DMS79 (cell line): ENCODE measurements at places on chromosomes 12 and 14.

DNA sequence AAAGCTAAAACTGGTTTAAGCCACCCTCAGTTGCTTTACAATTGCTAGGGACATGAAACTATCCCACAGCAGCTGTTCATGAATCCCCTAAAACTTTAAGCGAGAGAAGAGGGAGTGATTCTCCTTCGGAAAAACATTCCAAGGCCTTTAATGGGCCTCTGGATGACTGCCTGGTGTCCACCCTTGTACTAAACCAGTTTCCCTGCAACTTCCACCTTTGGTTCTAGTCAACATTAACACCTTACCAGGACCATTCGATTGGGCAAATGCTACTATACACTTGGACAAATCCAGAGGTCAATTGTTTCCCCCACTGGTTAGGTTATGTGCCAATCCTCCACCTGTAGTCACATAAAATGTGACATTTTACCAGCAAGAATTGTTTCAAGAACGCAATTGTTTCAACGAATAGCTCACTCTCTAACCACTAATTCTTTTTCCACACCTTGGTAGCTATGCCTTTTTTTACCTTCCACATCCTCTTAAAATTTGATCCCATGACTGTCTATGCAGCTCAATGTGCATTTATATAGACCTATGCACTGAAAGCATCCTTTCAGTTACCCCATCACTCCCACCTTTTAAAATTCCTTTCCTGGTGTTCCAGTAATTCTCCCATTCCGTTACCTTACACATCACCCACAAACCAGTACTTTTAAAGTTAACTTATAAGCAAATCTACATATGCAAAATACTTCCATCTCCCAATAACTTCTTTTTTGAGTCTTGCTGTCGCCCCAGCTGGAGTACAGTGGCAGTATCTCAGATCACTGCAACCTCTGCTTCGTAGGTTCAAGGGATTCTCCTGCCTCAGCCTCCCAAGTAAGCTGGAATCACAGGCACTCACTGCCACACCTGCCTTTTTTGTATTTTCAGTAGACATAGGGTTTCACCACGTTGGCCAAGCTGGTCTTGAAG lies 3.6 kb downstream of the UBC start:
- DNase-seq = no peak

DNA sequence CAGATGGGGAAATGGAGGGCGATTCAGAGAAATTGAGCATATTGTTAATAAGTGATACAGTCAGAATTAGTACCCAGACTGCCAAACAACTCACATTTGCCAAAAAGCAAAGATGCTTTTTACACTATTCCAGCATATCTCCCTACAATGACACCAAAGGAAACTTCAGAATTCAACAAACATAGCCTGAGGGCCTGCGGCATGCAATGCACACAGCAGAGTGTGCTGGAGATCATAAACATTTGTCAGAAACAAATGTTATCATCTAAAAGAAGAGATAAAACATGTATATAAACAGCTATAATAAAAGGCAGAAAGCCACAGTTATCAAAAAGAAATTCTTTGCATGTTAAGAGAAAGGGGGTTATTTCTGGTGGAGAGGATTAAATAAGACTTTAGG lies 20.1 kb upstream of the GARIN6 start:
- DNase-seq = no peak

GRCh38 chr12:66379616-66380015 lies 77.3 kb downstream of the HELB start:
- no peak for DNase-seq

DNA sequence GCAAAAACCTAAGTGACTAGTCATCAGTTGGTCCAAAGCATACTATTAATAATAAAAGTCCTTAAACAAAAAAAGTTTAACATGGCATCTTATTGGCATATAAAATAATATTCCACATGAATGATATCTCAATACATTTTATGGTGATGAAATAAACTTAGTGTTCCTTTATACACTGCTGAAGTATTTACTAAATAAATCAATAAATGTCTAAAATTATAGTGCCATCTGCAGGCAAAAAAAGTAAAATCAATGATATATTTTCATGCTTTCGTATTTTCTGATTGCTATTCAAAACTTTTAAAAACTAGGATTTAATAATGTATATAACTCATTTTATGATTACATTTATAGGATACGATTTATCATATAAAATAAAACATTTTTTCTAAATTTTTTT lies 30.5 kb downstream of the PUS7L start:
- no peak for DNase-seq

DNA sequence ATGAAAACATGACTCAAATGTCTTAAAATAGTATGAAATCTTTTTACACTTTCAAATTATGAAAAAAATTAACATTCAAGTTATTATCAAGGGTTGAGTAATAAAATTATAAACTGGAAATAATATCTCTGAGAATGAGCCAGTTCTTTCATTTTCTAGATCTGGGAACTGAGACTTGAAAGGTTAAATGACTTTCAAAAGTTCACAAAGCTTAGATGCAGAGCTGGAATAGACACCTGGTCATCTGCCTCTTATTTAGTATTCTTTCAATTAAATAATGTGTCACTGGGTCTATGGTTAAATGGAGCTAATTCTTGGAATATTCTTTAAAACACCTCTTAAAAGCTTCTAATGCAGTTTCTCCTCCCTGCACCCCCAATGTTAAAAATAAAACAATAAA lies 86.6 kb downstream of the CDK17 start:
- DNase-seq = no peak

DNA sequence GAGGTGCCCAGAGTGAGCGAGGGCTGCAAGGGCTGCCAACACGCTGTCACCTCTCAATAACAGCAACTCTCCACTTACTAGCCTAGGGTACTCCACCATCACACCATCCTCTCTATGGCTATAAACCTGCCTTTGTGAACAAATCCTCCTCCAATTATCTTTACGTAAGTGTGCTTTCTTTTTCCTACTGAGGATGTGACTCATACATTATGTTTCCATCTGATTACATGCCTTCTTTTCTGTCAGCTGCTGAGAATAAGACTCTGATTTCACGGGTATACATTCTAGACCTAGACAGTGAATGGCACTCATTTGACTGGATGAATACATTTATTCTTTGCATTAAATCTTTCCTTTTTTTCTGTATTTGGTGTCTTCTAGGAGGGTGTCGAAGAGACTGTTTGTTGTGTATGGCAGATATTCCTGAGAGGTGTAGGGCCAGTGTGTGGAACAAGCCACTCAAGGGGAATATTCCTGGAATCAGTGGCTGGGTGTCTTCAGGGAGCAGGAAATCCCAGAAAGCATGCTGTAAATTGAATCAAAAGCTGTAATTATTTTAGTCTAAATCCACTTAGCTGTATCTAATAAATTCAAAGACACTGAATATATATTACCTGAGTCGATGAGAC lies 327.3 kb upstream of the TMTC1 start:
- no peak for DNase-seq

DNA sequence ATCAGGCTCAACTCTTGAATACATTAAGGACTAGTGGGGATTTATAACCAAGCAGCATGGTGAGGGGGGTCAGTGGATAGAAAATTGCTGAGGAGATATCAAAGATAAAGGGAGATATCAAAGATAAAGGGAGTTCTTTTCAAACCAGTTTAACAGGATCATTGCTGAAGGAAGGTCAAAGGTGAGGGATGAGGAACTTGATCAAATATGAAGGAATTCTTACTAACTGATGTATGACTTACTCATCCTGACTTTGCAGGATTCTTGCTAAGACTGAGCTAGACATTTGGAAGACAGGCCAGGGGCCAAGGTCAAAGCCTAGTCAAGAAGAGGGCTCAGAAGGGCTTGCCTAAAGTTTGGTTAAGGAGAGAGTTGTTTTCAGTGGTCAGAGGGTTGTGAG lies 4.8 kb downstream of the ABHD4 start:
- no peak for DNase-seq

DNA sequence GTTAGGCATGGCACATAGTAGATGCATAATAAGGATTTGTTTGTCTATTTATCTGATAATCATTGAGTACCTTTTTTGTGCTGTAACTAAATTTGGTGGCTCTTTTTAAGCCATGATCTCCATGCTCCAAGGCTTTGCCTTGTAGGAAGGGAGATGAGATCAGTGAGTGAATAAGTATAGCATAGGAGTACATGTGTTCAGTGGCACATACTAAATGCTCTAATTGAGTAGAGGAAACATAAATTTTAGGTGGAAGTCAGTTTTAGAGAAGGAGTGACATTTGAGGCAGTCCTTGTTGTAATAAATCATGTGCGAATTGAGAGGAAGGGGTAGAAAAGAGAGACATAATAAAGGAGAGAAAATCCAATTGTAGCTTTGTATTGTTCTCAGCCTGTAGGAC lies 482.6 kb downstream of the NRXN3 start:
- DNase-seq = no peak

DNA sequence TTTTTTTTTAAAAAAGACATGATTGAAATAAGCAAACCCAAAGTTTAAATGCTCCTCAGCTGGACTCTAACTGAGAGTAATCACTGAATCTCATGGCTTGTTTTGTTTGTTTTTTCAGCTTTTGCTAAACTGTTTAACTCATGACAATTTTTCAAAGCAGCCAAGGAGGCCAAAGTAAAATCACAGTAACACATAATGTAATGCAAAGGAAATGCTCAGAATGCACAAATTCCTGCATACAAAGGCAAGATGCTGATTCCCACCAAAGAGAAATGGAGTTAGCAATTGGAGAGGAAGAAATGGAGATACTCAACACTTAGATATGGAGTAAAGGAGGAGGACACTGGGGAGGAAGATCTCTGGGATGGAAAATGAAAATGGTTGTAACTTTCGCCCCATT lies 126.2 kb upstream of the SOX5 start:
- no peak for DNase-seq

DNA sequence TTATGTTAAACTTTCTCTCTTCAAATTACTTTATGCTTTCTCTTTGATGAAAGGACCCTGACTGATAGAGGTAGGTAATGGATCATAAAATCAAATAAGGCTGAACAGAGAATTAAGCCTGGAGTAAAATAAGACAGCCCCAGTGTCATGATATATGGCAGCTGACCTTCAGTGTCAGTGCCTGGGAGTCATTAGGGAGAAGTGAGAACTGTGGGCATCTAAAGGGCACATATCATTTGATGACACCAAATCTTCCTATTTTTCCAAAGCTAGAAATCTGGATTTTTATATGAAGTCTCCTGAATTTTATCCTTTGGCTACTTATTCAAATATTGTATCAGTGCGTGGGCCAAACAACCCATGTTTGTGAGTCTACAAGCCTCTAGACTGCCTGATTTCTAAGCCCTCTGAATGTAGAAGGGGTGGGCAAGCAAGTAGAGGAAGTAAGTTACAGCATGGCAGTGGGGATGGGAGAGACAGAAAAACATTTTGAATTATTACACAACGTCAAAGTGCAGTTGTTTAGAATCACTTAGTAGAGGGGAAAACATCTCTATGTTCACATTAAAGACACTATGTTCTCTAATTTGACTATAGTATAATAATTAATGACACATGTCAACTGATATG lies 10.0 kb downstream of the SLC39A9 start:
- no peak for DNase-seq

DNA sequence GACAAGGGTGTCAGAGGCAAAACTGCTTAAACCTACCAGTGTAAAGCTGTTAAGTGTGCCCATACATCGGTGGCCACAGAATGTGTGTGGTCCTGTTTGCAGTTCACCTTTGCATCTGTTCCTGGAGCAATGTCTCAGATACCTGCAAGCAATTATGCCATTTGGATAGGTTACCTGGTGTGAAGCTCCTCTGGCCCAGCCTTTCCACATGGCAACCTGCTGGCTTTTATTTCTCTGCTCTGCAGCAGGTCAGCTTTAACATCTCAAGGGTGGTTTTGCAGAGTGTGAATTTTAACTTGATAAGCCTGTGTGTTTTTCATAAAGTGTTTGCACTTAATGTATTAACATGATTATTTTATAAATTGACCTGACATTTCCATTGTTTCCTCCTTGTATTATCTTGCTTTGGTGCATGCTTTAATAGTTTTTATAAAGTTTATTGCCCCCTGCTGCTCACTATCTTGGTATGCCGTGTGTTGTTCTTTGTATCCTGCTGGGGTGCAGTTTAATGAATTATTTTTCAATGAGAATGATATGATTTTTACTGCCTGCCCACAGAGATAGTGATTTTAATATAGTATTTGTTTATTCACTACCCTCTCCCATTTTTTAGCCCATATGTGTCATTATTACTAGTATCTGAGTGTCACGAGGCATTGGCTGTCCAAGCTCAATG lies 403.8 kb downstream of the NPAS3 start:
- no peak for DNase-seq

DNA sequence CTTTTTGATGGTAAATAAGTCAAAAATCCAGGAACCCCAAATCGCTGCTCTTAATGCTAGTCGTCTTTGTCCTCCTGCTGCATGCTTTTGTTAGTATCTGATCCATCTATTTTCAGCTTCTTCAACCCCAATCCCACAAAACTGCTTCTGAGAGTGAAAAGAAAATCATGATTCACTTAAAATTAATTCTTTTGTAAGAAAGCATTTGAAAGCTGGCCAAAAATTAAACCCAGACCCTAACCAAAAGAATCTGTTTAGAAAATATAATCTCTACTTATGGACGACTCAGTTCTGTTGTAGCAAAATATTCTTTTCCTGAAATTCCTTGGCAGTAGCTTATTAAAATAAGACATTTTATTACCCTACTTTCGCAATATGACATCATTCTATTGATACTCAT lies 443.6 kb upstream of the SYT1 start:
- DNase-seq = no peak

DNA sequence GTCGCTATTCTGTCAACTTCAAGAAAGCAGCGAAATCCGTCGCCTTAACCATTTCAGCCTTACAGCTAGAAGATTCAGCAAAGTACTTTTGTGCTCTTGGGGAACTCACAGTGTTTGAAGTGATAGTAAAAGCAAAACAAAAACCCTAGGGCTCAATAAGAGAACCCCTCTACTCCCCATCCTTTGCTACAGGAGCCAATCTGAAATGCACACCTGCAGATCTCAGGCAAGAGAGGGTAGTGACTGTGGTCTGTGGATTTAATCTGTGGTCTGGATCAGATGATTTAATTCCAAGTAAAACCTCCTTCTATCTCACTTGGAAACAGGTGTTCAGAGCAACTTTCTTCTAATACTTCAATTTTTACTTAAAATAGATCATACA lies 422.9 kb upstream of the OR4E1 start:
- no peak for DNase-seq

DNA sequence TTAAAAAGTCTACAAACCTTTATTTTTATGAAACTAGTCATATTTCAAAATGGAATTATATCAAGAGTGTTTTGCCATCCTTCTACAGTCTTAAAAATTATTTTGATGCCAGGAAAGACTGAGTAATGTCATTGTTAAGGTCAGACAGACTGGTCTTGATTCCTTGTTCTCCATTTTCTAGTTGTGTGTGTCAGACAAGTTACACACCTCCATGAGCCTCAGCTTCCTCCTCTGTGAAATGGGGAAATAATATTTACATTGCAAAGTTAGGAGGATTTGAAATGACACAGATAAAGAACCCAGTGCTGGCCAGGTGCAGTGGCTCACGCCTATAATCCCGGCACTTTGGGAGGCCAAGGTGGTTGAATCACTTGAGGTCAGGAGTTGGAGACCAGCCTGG lies 47.4 kb upstream of the ELK3 start:
- DNase-seq = no peak

DNA sequence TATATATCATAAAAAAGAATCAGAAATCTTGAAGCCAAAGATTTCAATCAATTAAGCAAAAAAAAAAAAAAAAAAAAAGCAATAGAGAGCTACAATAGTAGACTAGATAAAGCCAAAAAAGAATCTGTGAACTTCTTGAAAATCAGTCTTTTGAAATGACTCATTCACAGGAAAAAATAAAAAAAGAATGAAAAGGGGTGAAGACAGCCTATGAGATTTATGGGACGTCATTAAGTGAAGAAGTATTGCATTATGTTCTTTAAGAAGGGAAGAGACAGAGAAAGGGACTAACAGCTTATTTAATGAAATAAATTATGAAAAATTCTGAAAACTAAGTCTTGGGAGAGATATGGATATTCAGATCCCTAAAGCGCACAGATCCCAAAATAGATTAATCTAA lies 103.8 kb downstream of the ACSS3 start:
- no peak for DNase-seq
